ENCODE measurements at places on chromosomes 6 and 20. TPM values are rescaled to one million over a fixed set of nuclear protein-coding genes. Genes with fewer than 3 reads are reported as not detected.
A peak's percentile ranks its signal among the peaks of the same experiment; 100 is the strongest.

Gene SLC32A1
- total RNA-seq: not detected

Gene TMEM63B
- total RNA-seq: 57.8 TPM

Gene SOBP
- total RNA-seq: not detected

Gene LAMP5
- not detected for total RNA-seq

Gene TMEM217
- total RNA-seq: 0.63 TPM

Gene TUBB2B
- not detected for total RNA-seq

Gene ZDHHC14
- total RNA-seq: 6.4 TPM

Gene OPN5
- total RNA-seq: not detected

Gene AARS2
- 21.5 TPM for total RNA-seq

DNA sequence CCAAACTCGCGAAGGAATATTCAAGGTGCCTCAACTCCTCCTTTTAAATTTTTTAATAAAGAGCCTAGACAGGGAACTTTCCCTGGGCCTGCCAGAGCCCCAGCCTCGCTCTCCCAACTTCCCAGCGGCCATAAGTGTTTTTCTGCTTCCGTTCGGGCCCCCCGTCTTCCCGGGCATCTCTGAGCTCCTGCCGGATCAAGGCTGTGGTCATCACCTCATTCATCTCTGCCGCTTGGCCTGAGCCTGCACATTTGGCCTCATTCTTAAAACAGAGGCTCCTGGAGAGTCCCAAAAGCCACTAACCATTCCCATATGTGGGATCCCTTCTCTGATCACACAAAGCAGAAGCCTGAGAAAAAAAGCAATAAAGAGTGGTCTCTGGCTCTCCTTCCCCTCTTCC, 969.1 kb upstream of the DEFB115 start:
- no peak for DNase-seq

- DNase-seq: no peak
These were observed 469 bp downstream of the STX16 start for GRCh38 chr20:58651559-58651945.

DNA sequence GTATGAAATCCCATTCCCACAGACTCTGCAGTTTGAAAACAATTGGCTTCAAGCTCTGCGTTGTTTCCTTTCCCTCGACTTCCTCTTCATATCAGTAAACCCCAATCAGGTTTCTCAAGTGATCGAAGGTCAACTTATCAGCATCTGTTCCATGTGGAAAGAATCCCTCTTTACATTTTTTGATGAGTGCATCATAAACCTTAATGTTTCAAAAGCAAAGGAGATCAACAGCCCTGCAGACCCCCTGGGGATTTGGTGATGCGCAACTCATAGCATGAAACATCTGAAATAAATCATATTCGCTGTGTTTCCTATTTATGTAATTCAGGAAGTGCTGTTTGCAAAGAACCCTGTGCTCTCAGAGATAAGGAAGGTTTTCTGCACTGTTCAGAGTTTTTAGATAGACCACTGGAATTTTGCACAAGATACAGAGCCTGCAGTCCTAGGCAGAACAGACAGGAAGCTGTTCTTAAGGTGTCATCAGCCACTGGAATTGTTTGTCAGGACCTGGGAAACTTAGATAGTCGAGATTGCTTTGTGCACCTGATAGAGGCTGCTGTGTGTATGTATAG, 216.0 kb downstream of the HIVEP2 start:
- DNase-seq: no peak

DNA sequence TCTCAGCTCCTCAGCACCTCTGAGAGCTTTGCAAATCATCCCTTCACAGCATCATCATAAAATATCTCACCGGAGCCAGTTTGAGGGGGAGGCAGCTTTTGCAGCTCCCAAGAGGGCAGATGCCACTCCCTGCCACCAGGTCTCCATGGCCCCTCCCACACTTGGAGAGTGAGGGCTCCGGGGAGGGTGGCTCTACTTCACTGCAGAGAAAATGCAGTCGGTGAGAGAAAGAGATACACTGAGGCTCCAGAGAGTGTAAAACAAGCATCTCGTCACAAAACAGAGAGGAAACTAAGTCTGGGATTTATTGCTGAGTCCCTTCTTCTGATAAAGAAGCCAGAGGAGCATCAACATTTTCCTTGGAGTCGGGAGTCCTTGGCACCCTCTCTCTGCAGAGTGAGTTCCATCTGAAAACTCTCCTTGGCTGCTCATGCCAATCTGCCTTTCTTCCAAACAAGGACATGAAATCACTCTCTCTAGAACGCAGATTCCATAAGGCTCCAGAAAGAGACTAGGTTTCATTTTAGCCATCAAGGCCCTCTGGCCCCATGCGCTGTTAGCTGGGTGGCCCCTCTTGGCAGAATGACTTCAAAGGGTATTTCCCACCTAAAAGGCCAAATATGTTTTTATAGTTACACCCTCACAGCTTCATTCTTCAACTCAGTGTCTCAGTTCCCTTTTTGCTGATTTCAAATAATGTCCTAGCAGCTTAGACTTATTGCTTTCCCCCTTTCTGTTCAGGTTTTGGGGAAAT, 70.6 kb upstream of the F13A1 start:
- no peak for DNase-seq

GRCh38 chr6:149305372-149305771, 12.1 kb upstream of the TAB2 start:
- no peak for DNase-seq

- no peak for DNase-seq
These were observed 4.5 kb upstream of the TNXB start for GRCh38 chr6:32113386-32114352.

- peak; percentile 92 for DNase-seq
These were observed 655.4 kb upstream of the PTCHD4 start for GRCh38 chr6:48766349-48766748.

GRCh38 chr6:35178012-35178411, 35.7 kb upstream of the SCUBE3 start:
- no peak for DNase-seq

- DNase-seq: no peak
These were observed 422 bp downstream of the NCR3 start for GRCh38 chr6:31592396-31592771.

- peak; percentile 77 for DNase-seq
These were observed 57.7 kb upstream of the PBOV1 start for GRCh38 chr6:138275976-138276375.

DNA sequence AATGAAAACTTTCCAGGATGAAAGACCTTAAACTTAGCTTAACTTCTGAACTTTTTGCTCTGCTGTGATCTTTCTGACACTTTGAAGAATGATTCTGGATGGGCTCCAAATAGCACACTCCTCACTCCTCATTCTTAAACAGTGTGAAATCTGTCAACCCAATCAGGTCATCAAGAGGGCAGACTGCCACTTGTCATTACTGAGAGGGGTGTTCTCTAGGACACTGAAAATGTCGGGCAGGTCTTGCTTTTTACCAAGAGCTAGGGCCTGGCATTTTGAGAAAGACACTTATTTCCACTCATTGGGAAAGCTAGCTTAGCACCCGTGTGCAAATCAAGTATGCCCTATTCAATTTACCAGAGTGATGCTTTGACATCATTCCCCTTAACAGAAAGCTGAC, 122.2 kb downstream of the MTFR2 start:
- no peak for DNase-seq

GRCh38 chr6:147881432-147881831, 372.9 kb downstream of the SAMD5 start:
- no peak for DNase-seq

- no peak for DNase-seq
These were observed 303.9 kb upstream of the DEFB112 start for GRCh38 chr6:50353603-50354002.

- no peak for DNase-seq
These were observed 43.8 kb upstream of the LAMA4 start for GRCh38 chr6:112298021-112298745.

DNA sequence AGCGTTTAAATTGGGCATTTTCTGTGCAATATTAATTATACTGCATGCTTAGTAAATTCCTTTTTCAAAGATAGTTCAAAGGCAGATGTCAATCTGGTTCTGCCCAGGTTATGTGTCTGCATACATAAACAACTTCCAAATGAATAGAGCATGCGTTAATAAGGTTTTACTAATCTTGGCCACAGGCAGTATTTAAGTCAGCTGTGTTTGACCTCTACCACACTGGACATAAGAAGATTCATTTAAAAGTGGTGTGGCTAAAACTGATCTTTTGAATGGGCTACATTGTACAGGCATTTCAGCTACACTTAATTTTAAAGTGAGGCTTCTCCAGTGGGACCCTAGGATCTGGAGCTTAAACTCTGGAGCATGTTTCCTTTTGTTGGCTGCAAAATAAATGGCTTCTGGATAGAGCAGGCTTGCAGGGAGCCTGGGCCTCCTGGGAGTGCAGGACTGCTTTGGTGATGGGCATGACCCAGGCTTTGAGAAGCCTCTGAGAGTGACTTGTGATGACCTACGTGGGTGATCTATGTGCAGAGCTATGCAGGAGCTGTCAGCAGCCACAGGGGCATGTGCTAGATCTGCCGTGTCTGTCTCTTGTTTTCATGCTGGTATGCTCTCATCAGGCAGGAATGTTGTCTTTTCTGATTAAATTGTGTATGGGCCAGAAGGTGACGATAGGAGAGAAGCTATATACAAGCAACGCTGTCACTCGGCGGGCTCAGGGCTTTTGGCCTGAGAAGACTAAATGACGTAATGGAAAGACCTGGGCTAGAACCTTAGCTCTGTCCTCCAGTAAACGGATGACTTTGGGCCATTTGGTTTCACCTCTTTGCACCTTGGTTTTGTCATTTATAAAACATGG, 331.2 kb downstream of the QKI start:
- DNase-seq: peak; percentile 96

GRCh38 chr6:160127270-160128124, 5.9 kb downstream of the SLC22A1 start:
- no peak for DNase-seq

- peak; percentile 91 for DNase-seq
These were observed 23.3 kb upstream of the TOP1 start for GRCh38 chr20:41005361-41005729.

GRCh38 chr6:100809346-100809745, 71.8 kb downstream of the ASCC3 start:
- no peak for DNase-seq

DNA sequence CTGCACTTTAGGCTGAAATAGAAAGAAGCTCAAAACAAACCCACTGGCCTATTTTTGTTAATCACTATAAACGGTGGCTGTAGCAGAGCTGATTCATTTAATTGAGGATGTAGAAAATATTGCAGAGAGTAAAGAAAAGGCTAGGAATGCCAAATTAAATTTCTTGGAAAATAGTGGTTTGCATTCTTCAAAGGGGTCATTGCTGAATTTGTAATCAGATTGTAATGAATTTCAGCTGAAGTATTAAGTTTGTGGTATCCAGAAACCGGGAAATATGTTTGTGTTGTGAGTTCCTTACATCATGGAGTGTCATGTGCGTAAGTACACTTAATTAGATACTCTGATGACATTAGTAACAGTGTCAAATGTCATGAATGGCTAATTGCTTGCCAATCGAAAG, 203.0 kb downstream of the SAMD5 start:
- DNase-seq: no peak

DNA sequence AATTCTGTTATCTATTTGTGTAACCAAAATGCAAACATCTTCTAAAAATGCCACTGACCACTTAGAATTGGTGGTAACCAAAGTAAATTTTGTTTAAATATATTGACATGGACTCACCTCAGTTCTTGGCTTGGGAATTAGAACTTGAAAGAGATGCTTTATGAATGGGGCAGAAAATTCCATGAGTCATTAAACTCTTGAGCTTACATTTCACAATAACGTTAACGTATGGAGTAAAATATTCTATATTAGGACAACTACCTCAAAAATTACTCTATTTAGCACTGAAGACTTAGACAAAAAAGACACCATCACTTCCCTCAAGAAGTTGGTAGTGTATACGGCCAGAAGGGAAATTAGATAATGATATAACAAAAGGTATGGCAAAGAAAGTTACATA, 752.2 kb upstream of the MARCKS start:
- DNase-seq: no peak

DNA sequence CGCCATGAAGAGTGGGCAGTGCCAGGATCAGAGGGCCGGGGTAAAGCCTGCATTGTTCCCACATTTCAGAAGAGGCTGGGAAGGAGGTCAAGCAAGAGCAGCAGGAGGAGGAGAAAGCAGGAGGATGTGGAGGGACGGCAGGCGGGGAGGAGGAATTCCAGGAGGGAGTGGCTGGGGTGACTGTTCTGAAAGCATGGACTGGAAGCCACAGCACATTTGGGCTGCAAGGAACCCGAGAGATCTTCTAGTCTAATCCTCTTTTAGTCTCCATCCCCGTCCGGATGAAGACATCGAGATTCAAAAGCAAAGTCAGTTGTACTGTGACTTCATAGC, 76.9 kb downstream of the FAM50B start:
- DNase-seq: no peak

GRCh38 chr6:125207956-125208355, 54.4 kb downstream of the TPD52L1 start:
- DNase-seq: peak; percentile 17

GRCh38 chr6:5107341-5107740, 22.2 kb downstream of the PPP1R3G start:
- DNase-seq: no peak

GRCh38 chr6:34644716-34645115, 51.9 kb downstream of the ILRUN start:
- no peak for DNase-seq

DNA sequence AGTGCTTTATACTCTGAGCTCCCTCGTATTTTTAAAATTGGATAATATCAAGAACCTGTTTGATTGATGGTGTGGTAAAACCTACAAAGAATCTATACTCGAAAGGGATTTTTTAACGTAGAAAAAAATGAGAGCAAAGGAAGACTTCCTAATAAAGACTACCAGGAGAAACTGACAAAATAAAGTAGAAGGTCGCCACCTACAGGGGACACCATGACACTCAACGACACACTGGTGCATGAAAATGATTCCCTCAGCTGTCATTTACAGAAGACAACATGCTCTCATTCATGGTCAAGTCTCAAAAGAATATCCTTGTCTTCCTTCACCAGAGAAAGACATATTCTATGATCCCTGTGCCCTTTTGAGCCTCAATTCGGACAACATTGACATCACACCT, 10.1 kb upstream of the NHSL1 start:
- DNase-seq: no peak

- DNase-seq: no peak
These were observed 127.9 kb downstream of the WDR27 start for GRCh38 chr6:169573883-169574282.

DNA sequence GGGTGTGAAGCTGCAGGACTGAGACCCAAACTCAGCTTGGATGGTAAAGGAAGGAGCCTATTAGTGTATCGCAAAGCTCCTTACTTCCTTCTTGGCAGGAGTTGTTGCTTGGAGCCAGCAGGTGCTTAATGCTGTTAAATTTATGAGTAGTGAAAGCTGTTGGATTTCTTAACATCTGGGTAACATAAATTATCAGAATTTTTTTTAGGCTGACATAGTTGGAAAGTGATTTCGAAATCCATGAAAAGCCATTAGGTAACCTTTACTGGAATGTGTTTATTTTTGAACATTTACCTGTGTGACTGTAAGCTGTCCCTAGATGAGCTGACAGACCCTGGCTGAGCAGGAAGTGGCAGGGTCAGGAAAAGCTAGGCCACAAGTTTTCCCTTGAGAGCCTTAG, 470.4 kb upstream of the SLC35B3 start:
- peak; percentile 25 for DNase-seq

Measured in foreskin keratinocyte (primary cell).